H1 (cell line): ENCODE measurements at places on chromosomes 2 and 18. TPM values are rescaled to one million over a fixed set of nuclear protein-coding genes. Genes with fewer than 3 reads are reported as not detected.
A peak's percentile ranks its signal among the peaks of the same experiment; 100 is the strongest.

- no peaks in the 10 kb centered on the region for H3K27me3 ChIP-seq
- no peak for DNase-seq
- peak overlapping the region; percentile 65 for H3K4me3 ChIP-seq
- H3K4me1 ChIP-seq, result peaks cover 4% of the 10 kb centered on the region
These were observed 503 bp downstream of the ZNF513 start for GRCh38 chr2:27379836-27380625.

- H3K4me1 ChIP-seq, result no peaks in the 10 kb centered on the region
- no peaks in the 10 kb centered on the region for H3K36me3 ChIP-seq
- no peak for DNase-seq
These were observed 8.8 kb upstream of the IFIH1 start for GRCh38 chr2:162327134-162327769.

DNA sequence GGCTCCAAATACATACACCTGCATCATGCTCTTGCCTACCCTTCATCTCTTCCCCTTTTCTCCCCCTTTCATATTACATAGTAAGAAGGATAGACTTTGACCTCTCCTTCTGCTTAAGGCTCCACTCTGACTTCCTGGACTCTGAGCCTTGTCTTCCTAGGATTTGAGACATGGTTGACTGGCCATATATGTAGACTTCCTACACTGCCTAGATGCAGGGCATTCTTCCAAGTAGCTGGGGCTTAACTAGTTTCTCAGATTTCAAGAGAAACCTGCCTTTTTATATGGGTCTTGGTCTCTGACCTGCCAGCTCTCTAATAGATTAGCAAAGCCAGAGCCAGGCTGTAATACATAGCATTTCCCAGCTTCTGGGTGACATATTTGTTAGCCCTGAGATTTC lies 35.4 kb upstream of the CYP26B1 start:
- no peaks in the 10 kb centered on the region for H3K27me3 ChIP-seq
- no peaks in the 10 kb centered on the region for H3K36me3 ChIP-seq
- H3K4me1 ChIP-seq, result no peaks in the 10 kb centered on the region
- no peak overlapping the region for H3K27ac ChIP-seq

The VWC2L gene
- total RNA-seq, result not detected in 2 replicates

GRCh38 chr2:157466764-157467163 lies 22.9 kb upstream of the CYTIP start:
- H3K27ac ChIP-seq, result no peak overlapping the region
- no peaks in the 10 kb centered on the region for H3K36me3 ChIP-seq
- H3K4me3 ChIP-seq, result no peak overlapping the region
- H3K4me1 ChIP-seq, result no peaks in the 10 kb centered on the region

DNA sequence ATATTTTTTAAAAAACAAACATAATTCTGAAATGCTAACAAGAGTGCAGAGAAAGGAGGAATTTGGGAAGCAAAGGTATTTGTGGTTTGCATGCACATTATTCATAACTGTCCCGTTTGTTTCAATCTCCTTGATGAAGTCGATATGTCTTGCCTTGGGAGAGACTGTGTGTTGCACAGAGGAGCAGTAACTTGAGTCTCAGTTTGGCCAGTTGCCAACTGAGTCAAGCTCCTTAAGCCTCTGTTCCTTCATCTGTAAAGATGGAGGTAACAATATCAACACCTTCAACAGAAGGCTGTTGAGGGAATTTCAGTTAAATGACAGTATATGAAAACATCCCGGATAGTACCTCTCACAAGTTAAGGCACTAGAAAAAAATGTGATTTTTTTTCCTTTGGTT lies 226.2 kb downstream of the ASXL3 start:
- DNase-seq, result no peak
- H3K4me3 ChIP-seq, result no peak overlapping the region
- H3K4me1 ChIP-seq, result no peaks in the 10 kb centered on the region
- H3K27me3 ChIP-seq, result no peaks in the 10 kb centered on the region
- H3K27ac ChIP-seq, result no peak overlapping the region
- H3K36me3 ChIP-seq, result no peaks in the 10 kb centered on the region

DNA sequence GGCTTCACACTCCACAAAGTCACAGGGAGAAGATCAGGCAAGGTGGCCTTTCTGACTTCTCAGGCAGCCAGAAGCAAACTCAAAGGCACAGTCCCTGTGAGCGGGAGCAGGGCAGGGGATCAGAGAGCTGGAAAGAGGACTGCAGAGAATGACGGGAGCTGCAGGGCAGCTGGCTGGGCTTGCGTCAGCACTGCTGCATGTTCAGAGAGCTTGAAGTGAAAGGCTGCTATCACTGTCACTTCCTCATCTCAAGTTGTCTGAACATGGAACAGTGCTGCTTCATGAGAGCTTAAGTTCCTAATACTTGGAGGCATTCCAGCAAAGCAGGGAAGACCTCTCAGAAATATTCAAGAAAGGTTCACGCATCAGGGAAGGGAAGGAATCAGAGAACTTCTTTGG lies 20.4 kb downstream of the TGFBRAP1 start:
- DNase-seq, result no peak
- peaks cover 12% of the 10 kb centered on the region; the same call in 1 of the 2 replicates for H3K36me3 ChIP-seq
- no peak overlapping the region for H3K4me3 ChIP-seq
- H3K27me3 ChIP-seq, result no peaks in the 10 kb centered on the region
- H3K27ac ChIP-seq, result no peak overlapping the region

The FEV gene
- total RNA-seq, result not detected in 2 replicates
